ENCODE measurements at places on chromosomes 13 and 19.

DNA sequence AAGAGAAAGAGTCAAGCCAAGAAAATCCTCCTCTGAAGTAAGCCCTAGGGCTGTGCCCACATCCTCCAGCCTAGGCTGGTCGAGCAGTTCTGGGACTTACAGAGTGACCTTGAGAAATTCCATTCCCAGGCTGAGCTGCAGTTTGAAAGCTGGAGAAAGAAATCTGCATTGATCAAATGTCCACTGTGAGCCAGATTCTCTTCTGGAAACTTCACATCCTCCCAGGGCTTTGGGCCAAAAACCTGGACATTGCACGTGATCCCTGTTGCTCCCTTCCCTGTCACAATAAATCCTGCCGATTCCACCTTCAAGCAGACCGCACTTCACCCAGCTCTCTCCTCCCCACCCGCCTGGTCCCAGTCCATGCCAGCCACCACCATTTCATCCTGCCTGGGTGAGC, 15.7 kb downstream of the TMEM143 start:
- no peak for DNase-seq

DNA sequence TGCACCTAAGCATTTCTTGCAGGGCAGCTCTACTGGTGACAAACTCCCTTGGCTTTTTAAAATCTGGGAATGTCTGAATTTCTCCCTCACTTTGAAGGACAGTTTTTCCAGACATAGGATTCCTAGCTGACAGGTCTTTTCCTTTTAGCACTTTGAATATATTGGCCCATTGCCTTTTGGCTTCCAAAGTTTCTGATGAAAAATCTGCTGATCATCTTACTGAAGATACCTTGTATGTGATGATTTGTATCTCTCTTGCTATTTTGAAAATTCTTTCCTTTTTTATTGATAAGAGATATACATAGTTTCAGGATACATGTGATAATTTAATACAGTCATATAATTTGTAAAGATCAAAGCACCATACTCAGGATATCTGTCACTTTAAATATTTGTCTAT, 211.1 kb downstream of the ZIC5 start:
- no peak for DNase-seq

DNA sequence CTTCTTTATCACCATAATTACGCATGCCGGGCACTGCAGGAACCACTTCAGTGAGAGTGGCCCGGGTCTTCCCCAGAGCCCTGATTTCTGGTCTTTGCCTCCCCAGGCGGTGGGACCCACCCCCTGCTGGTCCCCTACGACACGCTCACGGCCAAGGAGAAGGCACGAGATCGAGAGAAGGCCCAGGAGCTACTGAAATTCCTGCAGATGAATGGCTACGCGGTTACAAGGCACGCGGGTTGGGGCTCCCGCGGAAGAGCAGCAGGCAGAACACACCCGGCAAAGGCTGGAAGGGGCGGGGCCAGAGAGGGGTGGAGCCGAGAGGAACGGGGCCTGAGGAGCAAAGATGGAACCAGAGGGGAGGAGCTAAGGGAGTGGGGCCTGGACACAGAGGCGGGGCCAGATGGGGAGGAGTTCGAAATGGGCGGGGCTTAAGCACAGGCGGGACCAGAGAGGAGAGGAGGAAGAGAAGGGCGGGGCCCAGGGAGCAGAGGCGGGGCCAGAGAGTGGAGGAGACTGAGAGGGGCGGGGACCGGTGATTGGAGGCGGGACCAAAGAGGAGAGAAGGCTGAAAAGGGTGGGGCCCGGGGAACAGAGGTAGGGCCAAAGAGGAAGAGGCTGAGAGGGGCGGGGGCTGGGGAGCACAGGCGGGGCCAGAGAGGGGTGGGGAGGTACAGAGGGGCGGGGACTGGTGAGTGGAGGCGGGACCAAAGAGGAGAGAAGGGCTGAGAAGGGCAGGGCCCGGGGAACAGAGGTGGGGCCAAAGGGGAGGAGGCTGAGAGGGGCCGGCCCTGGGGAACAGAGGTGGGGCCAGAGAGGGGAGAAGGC, 73.4 kb downstream of the RYR1 start:
- no peak for DNase-seq

GRCh38 chr13:83232626-83233025, 649.6 kb downstream of the SLITRK1 start:
- no peak for DNase-seq

Measured in SW 1271 (cell line).